ENCODE measurements at places on chromosomes 13 and 19.

DNA sequence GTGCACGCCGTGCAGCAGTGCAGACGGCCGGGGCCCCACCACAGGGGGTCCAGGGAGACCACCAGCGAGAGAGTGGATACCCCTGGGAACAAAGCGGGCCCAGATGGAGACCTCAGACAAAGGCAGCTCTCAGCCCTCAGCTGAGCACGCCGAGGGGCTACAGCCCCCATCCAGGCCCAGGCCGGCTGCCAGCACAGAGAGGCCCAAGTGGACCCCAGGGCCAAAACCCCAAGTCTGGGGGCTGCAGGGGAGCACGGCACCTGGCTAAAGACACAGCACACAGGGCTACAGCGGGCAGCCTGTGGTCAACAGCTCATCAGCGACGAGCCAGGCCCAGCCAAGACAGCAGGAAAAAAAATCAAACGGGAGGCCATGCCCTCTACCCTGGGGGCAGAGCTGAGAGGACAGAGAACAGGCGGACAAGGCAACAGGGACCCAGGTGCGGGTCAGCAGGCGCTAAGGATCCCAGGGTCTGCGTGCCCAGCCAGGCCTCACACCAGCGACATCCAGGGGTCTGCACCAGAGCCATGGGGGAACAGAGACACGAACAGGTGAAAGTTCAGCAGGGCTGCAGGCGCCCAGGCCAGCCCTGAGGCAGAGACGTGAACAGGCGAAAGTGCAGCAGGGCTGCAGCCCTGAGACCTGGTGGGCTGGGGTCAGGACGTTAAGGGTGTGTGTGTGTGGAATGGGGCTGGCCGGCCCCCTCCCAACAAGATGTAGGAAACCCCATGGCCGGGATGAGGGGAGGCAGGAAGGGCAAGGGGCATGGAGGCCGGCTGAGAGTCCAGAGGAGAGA is 34.3 kb downstream of the RASA3 start:
- H3K36me3 ChIP-seq: no peaks in the 10 kb centered on the region
- H3K27ac ChIP-seq: peak overlapping the region; percentile 56
- H3K27me3 ChIP-seq: no peaks in the 10 kb centered on the region
- peak; percentile 65 for DNase-seq

- H3K27me3 ChIP-seq: no peaks in the 10 kb centered on the region
- DNase-seq: no peak
- no peaks in the 10 kb centered on the region for H3K36me3 ChIP-seq
- no peak overlapping the region for H3K27ac ChIP-seq
- no peaks in the 10 kb centered on the region for H3K4me1 ChIP-seq
These were observed 57.8 kb downstream of the SPATA13 start for GRCh38 chr13:24218338-24218737.

- H3K36me3 ChIP-seq: peaks cover 32% of the 10 kb centered on the region
- no peak overlapping the region for H3K27ac ChIP-seq
- no peak overlapping the region for H3K4me3 ChIP-seq
- DNase-seq: peak; percentile 27
- H3K27me3 ChIP-seq: peaks cover 32% of the 10 kb centered on the region
- H3K4me1 ChIP-seq: peaks cover 4% of the 10 kb centered on the region
These were observed 5.3 kb upstream of the SLC5A5 start for GRCh38 chr19:17866312-17866963.

- no peaks in the 10 kb centered on the region for H3K36me3 ChIP-seq
- DNase-seq: no peak
- no peak overlapping the region for H3K4me3 ChIP-seq
- H3K27ac ChIP-seq: no peak overlapping the region
- H3K4me1 ChIP-seq: no peaks in the 10 kb centered on the region
These were observed 142.3 kb upstream of the ARGLU1 start for GRCh38 chr13:106710266-106710665.

- no peaks in the 10 kb centered on the region for H3K27me3 ChIP-seq
- no peaks in the 10 kb centered on the region for H3K36me3 ChIP-seq
- DNase-seq: no peak
- no peak overlapping the region for H3K4me3 ChIP-seq
These were observed 396.9 kb upstream of the SLITRK5 start for GRCh38 chr13:87274209-87274819.

DNA sequence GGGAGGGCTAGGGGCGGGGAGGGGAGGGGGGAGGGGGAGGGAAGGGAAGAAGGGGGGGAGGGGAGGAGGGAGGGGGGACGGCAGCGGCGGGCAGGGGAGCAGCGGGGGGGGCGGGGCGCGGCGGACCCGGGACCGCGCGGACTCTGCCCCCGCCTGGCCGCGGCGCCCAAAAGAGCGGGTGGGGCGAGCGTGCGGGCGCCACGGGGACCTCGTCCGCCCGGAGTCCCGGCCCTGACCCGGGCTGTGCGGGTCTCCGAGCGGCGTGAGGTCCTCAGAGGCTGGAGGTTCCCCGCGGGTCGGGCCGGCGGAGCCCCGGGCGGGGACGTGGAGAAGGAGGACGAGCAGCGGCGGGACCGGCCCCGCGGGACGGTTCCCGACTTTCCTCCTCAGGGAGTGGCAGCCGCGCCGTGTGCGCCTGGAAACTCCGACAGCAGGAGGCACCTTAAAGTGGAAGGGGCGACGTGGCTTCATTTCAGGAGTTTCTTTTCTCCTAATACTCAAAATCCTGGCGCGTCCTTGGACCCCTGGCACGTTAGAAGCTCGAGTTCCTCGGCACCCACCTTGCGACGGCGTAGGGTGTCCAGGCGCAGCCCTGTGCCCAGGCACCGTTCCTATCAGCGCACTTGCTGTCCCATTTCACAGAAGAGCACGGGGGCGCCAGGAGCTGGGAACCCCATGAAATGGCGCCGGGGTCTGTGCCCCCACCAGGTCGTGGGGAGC is 518 bp upstream of the PLPP2 start:
- H3K27me3 ChIP-seq: peaks cover 47% of the 10 kb centered on the region
- peaks cover 11% of the 10 kb centered on the region for H3K4me1 ChIP-seq
- peak; percentile 88 for DNase-seq
- H3K4me3 ChIP-seq: no peak overlapping the region

DNA sequence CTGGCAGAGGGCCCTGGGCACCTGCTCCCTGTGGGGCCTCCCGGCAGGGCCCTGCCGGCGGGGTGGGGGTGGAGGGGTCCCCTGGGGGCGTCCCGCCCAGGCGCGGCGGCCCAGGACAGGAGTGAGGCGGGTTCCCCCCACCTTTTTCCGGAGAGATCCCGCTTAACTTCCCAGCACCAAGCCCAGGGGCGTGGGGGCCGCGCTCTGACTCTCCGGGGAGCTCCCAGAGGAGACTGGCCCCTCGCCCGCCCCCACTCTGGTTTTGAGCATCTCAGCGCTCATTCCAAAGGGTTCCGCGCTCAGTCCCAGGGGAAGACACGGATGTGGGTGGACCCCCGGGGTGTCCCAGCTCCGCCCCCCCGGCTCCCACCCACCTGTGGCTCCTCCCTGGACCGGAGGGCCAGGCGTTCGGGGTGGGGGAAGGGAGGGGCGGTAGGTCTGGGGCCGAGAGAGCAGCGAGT is 476 bp downstream of the C2CD4C start:
- DNase-seq: peak; percentile 88
- H3K4me1 ChIP-seq: no peaks in the 10 kb centered on the region
- H3K36me3 ChIP-seq: no peaks in the 10 kb centered on the region
- H3K27me3 ChIP-seq: peaks cover 47% of the 10 kb centered on the region

GRCh38 chr13:50152655-50153309 is 137.5 kb downstream of the KCNRG start:
- DNase-seq: no peak
- no peaks in the 10 kb centered on the region for H3K27me3 ChIP-seq
- H3K4me1 ChIP-seq: peaks cover 27% of the 10 kb centered on the region
- H3K36me3 ChIP-seq: no peaks in the 10 kb centered on the region

DNA sequence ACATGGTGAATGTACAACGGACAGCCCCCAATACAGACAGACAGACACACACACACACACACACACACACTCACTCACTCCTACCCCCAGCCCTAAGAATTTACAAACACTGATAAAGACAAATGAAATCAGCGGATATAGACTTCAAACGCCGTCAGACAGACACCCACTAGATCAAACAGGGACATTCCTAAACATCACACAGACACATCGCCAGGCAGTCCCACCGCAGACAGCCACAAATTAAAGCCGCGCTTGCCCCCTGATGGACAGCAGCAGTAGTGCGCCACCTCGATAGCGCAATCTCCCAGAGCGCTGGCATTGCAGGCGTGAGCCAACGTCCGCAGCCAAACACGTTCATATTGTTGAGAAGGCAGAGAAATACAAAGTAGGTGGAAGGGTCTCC is 24.7 kb upstream of the ADGRE1 start:
- peak; percentile 90 for DNase-seq
- H3K4me1 ChIP-seq: no peaks in the 10 kb centered on the region
- H3K36me3 ChIP-seq: no peaks in the 10 kb centered on the region
- H3K27me3 ChIP-seq: no peaks in the 10 kb centered on the region

- DNase-seq: no peak
- H3K36me3 ChIP-seq: no peaks in the 10 kb centered on the region
- no peaks in the 10 kb centered on the region for H3K27me3 ChIP-seq
- H3K27ac ChIP-seq: no peak overlapping the region
These were observed 180.9 kb downstream of the GPC6 start for GRCh38 chr13:93407551-93407950.

- H3K27ac ChIP-seq: no peak overlapping the region
- H3K4me3 ChIP-seq: no peak overlapping the region
- peak; percentile 72 for DNase-seq
- no peaks in the 10 kb centered on the region for H3K4me1 ChIP-seq
These were observed 10.1 kb upstream of the GTF2F1 start for GRCh38 chr19:6402837-6403608.

DNA sequence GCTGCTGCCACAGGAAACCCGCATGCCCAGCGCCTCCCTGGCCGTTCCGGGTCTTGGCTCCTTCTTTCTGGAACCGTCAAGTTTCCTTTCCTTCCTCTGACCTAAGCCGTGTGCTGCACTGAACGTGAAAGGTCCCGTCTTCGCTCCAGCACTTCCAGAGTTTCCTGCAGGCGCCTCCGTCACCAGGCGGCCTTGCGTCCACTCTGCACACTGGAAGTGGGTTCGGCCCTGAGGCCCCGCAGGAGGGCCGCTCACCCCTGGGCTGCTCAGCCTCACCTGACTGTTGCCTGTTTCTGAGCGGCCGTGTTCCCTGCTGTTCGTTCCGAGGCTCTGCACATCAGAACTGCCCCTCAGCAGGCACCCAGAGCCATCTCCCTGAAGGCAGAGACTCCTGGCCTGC is 12.3 kb upstream of the MEX3D start:
- no peaks in the 10 kb centered on the region for H3K4me1 ChIP-seq
- H3K36me3 ChIP-seq: peaks cover 50% of the 10 kb centered on the region
- DNase-seq: no peak
- H3K27ac ChIP-seq: no peak overlapping the region

- H3K4me1 ChIP-seq: peaks cover 16% of the 10 kb centered on the region
- H3K27me3 ChIP-seq: no peaks in the 10 kb centered on the region
- no peak overlapping the region for H3K27ac ChIP-seq
- H3K4me3 ChIP-seq: no peak overlapping the region
These were observed 3.7 kb downstream of the NDUFA11 start for GRCh38 chr19:5899728-5900526.

- H3K36me3 ChIP-seq: no peaks in the 10 kb centered on the region
- H3K27ac ChIP-seq: no peak overlapping the region
- peaks cover 8% of the 10 kb centered on the region for H3K4me1 ChIP-seq
- H3K27me3 ChIP-seq: peaks cover 4% of the 10 kb centered on the region
- no peak overlapping the region for H3K4me3 ChIP-seq
These were observed 72.5 kb upstream of the MRI1 start for GRCh38 chr19:13691569-13692435.

DNA sequence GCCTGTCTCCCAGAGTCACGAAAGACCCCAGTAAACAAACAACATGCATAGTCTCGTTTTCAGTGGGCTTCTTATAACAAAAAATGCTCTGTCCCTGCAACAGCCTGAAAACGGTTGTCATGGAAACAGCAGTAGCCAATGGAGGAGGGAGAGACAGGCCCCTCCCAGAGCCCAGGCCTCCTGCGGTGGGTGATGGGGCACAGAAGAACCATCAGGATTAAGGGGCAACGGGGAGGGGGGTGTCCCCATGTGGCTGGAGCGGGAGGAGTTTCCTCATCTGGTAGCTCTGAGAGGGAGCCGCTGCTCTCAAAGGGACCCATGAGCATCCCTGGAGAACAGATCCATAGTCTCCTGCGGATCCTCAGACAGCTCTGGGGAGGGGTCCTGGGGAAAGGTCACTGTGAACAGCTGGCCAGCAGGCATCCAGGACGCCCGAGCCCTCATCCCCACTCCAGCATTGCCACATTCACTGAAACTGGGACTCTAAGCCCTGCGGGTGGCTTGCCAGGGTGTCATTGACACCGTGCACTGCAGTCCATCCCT is 37.5 kb upstream of the PNMA8B start:
- no peak overlapping the region for H3K27ac ChIP-seq
- H3K4me1 ChIP-seq: peaks cover 11% of the 10 kb centered on the region
- H3K27me3 ChIP-seq: no peaks in the 10 kb centered on the region
- no peak overlapping the region for H3K4me3 ChIP-seq
- no peak for DNase-seq

Measured in osteoblast (primary cell).